ENCODE measurements at places on chromosomes 5 and 9.

DNA sequence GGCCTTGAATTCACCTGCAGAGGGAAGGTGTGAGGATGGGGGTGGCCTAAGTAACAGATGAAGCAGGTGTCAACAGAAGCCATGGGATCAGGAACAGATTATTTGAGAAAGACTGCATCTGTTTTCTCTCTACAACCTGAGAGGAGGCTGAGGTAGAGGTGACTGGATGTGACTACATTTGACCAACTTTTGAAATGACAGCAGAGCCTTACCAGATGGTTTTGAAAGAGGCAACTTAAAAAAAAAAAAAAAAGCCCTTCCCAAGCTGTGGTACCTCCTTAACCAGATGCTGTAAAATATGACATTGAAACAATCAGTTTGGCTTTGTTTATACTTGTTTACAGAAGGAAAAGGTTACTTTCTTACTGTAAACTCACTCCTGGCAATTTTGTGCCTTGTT is 108.6 kb downstream of the TRIO start:
- no peak overlapping the region for H3K4me3 ChIP-seq
- no peak for DNase-seq
- peaks cover 43% of the 10 kb centered on the region for H3K4me1 ChIP-seq
- H3K36me3 ChIP-seq, result peaks cover 17% of the 10 kb centered on the region
- H3K27me3 ChIP-seq, result no peaks in the 10 kb centered on the region
- no peak overlapping the region for H3K27ac ChIP-seq

GRCh38 chr5:66438696-66439095 is 157.5 kb upstream of the MAST4 start:
- H3K4me1 ChIP-seq, result peaks cover 3% of the 10 kb centered on the region
- H3K27me3 ChIP-seq, result no peaks in the 10 kb centered on the region
- DNase-seq, result no peak

DNA sequence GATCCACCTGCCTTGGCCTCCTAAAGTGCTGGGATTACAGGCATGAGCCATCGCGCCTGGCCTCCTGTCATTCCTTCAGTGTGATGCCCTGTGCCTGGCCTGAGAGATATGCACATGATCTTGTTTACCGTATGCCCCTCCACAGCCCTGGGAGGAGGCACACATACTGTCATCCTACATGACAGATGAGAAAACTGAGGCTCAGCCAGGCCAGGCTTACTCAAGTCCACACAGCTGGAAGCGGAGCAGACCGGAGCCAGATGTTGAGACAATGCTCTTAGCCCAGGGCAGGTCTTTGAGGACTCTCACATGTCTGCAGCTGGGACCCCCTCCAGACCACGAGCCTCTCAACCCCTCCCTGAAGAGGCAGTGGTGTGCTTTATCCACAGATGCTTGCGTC is 38.7 kb upstream of the SH3PXD2B start:
- no peak overlapping the region for H3K4me3 ChIP-seq
- H3K36me3 ChIP-seq, result no peaks in the 10 kb centered on the region

- DNase-seq, result no peak
- H3K4me3 ChIP-seq, result no peak overlapping the region
- H3K27ac ChIP-seq, result no peak overlapping the region
- H3K27me3 ChIP-seq, result peaks cover 18% of the 10 kb centered on the region
These were observed 51.1 kb upstream of the TNFSF15 start for GRCh38 chr9:114856942-114857315.

- H3K36me3 ChIP-seq, result no peaks in the 10 kb centered on the region
- DNase-seq, result no peak
- no peak overlapping the region for H3K27ac ChIP-seq
- no peaks in the 10 kb centered on the region for H3K27me3 ChIP-seq
These were observed 515.6 kb upstream of the DMAC1 start for GRCh38 chr9:8315211-8315610.

GRCh38 chr9:109715344-109715743 is 64.7 kb upstream of the PALM2AKAP2 start:
- no peaks in the 10 kb centered on the region for H3K4me1 ChIP-seq
- no peaks in the 10 kb centered on the region for H3K36me3 ChIP-seq
- H3K27me3 ChIP-seq, result no peaks in the 10 kb centered on the region
- H3K27ac ChIP-seq, result no peak overlapping the region

GRCh38 chr9:130870491-130871381 is 25.9 kb downstream of the QRFP start:
- H3K4me3 ChIP-seq, result peak overlapping the region; percentile 34
- DNase-seq, result peak; percentile 72
- H3K27ac ChIP-seq, result peak overlapping the region; percentile 96
- H3K4me1 ChIP-seq, result peaks cover 23% of the 10 kb centered on the region
- peaks cover 34% of the 10 kb centered on the region for H3K36me3 ChIP-seq

DNA sequence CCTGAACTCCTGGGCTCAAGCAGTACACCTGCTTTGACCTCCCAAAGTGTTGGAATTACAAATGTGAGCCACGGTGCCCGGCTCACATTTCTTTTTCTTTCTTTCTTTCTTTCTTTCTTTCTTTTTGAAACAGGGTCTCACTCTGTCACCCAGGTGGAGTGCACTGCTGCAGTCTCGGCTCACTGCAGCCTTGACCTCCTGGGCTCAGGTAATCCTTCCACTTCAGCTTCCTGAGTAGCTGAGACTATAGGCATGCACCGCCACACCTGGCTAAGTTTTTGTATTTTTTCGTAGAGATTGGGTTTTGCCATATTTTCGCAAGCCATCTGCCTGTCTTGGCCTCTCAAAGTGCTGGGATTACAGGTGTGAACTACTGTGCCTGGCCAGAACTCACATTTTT is 183.7 kb downstream of the CCDC171 start:
- no peaks in the 10 kb centered on the region for H3K4me1 ChIP-seq
- no peak for DNase-seq
- H3K36me3 ChIP-seq, result no peaks in the 10 kb centered on the region
- H3K4me3 ChIP-seq, result no peak overlapping the region
- no peaks in the 10 kb centered on the region for H3K27me3 ChIP-seq

DNA sequence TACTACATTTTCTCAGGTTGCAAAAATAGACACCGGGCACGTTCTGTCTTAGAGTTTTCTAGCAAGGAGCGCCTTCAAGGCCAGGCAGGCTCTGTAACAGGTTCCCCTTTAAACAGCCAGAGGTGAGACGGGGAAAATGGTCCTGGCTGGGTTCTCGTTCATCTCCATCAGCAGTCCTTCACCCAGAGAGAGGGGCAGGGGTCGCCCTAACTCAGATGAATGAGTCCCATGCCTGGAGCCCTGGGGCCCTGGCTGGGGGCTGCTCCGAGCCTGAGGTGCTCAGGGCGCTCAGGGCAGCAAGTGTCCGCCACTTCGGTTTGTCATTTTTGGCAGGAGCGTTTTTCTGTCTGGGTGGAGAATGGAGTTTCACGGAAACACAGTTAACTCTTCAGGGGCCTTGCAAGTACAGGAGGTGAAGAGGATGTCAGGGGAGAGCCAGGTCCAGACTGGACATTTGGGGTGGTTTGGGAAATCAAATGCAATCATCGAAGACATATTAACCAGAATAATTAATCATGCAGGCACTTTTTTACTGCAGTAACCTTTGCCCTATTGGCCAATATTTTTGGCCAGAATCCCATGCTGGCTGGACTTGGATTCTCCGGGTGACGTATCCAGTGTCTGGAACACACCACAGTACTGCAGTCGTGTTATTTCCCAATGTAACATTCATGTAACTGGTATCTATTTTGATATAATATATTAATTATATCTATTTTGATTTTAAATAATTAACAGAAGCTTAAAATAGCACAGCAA is 2.9 kb downstream of the NTNG2 start:
- no peak overlapping the region for H3K4me3 ChIP-seq
- peaks cover 74% of the 10 kb centered on the region for H3K27me3 ChIP-seq
- H3K36me3 ChIP-seq, result peaks cover 4% of the 10 kb centered on the region
- peaks cover 28% of the 10 kb centered on the region for H3K4me1 ChIP-seq
- DNase-seq, result no peak

GRCh38 chr5:135718651-135719050 is 115.8 kb upstream of the SLC25A48 start:
- no peak overlapping the region for H3K27ac ChIP-seq
- DNase-seq, result no peak
- no peak overlapping the region for H3K4me3 ChIP-seq
- H3K36me3 ChIP-seq, result no peaks in the 10 kb centered on the region

DNA sequence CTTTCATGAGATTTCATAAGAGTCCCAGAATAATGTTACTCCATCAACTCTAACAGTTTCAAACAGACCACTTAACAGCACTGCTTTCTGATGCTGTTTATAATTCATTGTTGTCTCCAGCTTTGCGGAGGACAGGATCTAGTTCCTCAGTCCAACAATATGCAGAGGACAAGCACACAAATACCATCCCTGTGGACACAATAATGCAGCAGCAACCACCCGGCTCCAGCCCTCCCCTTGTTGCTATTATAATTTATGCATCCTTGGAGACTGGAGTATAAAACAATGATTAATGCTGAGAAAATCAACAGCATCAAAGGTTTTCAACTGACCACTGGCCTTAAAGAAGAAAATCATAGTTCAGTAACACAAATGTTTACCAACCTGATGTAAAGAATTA is 108.3 kb downstream of the DENND1A start:
- H3K4me3 ChIP-seq, result no peak overlapping the region
- no peaks in the 10 kb centered on the region for H3K27me3 ChIP-seq
- no peak for DNase-seq
- H3K4me1 ChIP-seq, result peaks cover 11% of the 10 kb centered on the region

GRCh38 chr5:124790895-124791732 is 44.7 kb upstream of the ZNF608 start:
- no peak overlapping the region for H3K27ac ChIP-seq
- H3K4me3 ChIP-seq, result no peak overlapping the region
- H3K36me3 ChIP-seq, result no peaks in the 10 kb centered on the region
- no peak for DNase-seq
- H3K27me3 ChIP-seq, result no peaks in the 10 kb centered on the region

- DNase-seq, result no peak
- peaks cover 94% of the 10 kb centered on the region for H3K4me1 ChIP-seq
- no peaks in the 10 kb centered on the region for H3K27me3 ChIP-seq
- H3K27ac ChIP-seq, result peak overlapping the region; percentile 31
- no peaks in the 10 kb centered on the region for H3K36me3 ChIP-seq
These were observed 51.9 kb upstream of the IFNK start for GRCh38 chr9:27472195-27472594.

GRCh38 chr9:129166623-129167557 is 11.2 kb downstream of the IER5L start:
- no peak for DNase-seq
- H3K36me3 ChIP-seq, result no peaks in the 10 kb centered on the region
- peaks cover 30% of the 10 kb centered on the region for H3K27me3 ChIP-seq
- peak overlapping the region; percentile 55 for H3K4me3 ChIP-seq

- DNase-seq, result no peak
- peaks cover 11% of the 10 kb centered on the region for H3K4me1 ChIP-seq
- H3K36me3 ChIP-seq, result peaks cover 12% of the 10 kb centered on the region
- no peaks in the 10 kb centered on the region for H3K27me3 ChIP-seq
- no peak overlapping the region for H3K27ac ChIP-seq
These were observed 1.6 kb downstream of the C1QTNF3 start for GRCh38 chr5:34041247-34041972.

DNA sequence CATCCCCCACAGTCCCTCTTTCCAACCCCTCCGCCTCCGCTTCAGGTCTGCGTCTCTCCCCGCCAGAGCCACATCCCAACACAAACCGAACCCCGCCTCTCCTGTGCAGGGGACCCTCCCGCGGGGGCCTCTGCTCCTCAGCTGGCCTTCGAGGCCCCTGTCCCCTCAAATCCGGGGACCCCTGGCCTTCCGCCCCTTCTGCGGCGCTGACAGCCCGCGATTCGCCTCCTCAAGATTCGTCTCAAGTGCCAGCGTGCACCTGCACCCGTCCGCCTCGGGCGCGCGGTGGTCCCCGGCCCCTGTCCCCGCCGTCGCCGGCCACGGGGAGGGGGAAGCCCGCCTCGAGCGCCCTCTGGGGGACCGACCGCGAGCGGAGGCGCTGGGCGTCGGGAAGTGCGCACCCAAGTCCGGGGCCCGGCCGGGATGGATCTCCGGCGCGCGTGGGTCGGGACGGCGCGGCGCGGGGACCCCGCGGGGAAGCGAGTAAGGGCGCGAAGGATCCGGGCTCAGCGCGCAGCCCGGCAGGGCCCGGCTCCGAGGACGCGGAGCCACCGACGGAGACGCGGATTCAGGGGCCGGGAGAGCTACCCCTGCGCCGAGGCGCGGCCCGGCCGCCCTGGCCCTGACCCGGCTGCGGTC is 623 bp downstream of the FLT4 start:
- H3K4me3 ChIP-seq, result no peak overlapping the region
- H3K4me1 ChIP-seq, result peaks cover 8% of the 10 kb centered on the region
- no peaks in the 10 kb centered on the region for H3K36me3 ChIP-seq

GRCh38 chr5:59587489-59588337 is 305.8 kb downstream of the PDE4D start:
- no peak for DNase-seq
- H3K27ac ChIP-seq, result no peak overlapping the region
- peak overlapping the region; percentile 44 for H3K4me3 ChIP-seq
- peaks cover 5% of the 10 kb centered on the region for H3K36me3 ChIP-seq
- H3K27me3 ChIP-seq, result no peaks in the 10 kb centered on the region
- H3K4me1 ChIP-seq, result peaks cover 8% of the 10 kb centered on the region

DNA sequence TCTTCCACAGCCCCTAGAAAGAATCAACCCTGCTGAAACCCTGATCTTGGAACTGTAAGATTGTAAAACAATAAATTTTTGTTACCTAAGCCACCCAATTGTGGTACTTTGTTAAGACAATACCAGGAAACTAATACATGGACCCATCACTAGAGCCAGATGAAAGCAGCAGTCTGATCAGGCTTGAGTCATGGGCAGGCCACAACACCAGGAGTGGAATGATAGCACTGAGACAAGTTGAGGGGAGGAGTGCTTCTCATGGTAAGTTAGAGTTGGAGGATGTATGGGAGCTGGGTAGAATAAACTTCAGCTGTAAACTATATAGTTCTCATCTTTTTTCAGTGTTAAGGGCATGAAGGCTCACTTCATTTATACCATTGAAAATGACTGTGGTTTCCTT is 164.4 kb upstream of the OR13F1 start:
- no peaks in the 10 kb centered on the region for H3K36me3 ChIP-seq
- H3K4me1 ChIP-seq, result no peaks in the 10 kb centered on the region
- H3K27ac ChIP-seq, result no peak overlapping the region

- H3K27me3 ChIP-seq, result no peaks in the 10 kb centered on the region
- no peak overlapping the region for H3K27ac ChIP-seq
- peaks cover 26% of the 10 kb centered on the region for H3K4me1 ChIP-seq
- no peak overlapping the region for H3K4me3 ChIP-seq
These were observed 4.2 kb downstream of the SURF6 start for GRCh38 chr9:133331641-133332380.

DNA sequence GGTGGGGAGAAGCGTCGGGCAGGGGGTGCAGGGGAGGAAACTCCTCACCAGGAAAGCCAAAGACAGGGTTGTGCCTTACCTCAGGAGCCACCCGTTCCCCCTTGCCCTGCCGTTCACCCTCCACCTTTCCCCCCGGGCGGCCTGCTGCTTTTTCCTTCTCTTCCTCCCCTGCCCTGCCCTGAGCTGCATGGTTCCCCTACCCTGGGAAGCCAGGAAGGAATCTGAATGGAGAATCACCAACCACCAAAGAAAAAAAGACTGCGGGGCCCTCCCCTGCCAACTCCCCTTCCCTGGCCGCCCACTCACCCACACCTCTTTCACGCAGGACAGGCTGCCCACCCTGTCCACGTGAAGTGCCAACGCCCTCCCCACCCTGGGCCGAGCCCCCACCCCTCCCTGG is 820 bp upstream of the NFX1 start:
- H3K36me3 ChIP-seq, result peaks cover 28% of the 10 kb centered on the region
- no peaks in the 10 kb centered on the region for H3K27me3 ChIP-seq
- H3K27ac ChIP-seq, result peak overlapping the region; percentile 100
- peak; percentile 36 for DNase-seq
- peaks cover 19% of the 10 kb centered on the region for H3K4me1 ChIP-seq

All from stimulated activated naive B cell treated with anti-CD40 and anti-IgM and Interleukin-4, amounts not matched to agents 10 μg/mL and 1 μg/mL and 100 μg/mL, for 72 hours (primary cell).